ENCODE measurements at places on chromosomes 1 and 21.

- no peak for DNase-seq
Measured at GRCh38 chr1:156060937-156061636, at the start of gene RAB25. TSS of gene RAB25 (plus strand) at chr1:156061160. CDS start at chr1:156061401, 241 bp downstream.

GRCh38 chr1:184759651-184760050, 5.0 kb upstream of the EDEM3 start:
- no peak for DNase-seq

- peak; percentile 35 for DNase-seq
Measured at GRCh38 chr1:217907504-217907903, 276.4 kb downstream of the SPATA17 start.

DNA sequence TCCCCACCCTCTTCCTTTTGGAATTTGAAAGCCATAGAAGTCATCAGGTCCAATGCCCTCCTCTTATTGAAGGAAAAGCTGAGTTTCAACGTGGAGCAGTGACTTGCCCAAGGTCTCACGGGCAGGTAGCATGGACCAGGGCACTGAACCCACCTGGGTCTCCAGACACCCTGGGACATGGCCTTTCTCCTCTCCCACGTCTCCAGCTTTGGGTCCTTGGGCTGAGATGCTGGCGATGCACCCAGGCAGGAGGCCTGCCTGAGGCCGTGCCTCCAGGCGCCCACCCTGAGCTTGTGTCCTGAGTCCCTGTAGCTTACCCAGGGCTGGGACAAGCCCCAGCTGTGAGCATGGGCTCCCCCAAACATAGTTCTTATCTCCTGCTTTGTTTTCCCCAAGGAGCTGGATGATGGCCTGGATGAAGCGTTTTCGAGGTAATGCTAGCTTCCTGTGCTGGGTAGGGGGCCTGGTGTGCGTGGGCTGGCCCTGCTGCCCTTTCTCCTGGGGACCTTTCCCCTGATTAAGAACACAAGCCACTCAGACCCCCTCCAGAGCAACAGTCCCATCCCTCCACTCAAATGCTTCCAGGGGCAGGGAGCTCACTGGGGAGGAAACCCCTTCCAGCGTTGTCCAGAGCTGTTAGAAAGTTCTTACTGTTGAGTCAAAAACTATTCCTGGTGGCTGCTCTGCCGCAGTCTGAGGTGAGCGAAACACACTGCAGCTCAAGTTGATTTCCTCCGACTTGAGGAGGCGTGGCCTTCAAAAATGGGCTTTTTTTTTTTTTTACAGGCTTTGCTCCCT, 21.6 kb downstream of the LDLRAP1 start:
- DNase-seq: no peak

GRCh38 chr1:905071-905749, 18.5 kb upstream of the SAMD11 start:
- DNase-seq: no peak

- DNase-seq: no peak
Measured at GRCh38 chr1:238129677-238130076, 239.0 kb upstream of the ZP4 start.

DNA sequence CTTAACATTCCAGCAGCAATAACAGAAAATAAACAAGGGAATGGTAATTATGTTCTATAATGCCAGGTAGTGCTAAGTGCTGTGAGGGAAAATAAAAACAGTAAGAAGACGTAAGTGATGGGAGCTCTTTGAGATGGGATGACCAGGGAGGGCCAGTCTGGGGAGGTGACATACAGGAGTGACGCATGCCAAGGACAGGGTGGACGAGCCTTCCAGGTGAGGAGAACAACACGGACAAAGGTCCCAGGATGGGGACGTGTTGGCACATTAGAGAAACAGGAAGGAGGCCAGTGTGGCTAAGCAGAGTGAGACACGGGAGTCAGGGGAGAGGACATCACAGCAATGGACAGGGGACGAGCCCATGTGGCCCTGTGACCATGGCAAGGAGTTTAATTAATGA, 11.7 kb upstream of the LRRC52 start:
- no peak for DNase-seq

DNA sequence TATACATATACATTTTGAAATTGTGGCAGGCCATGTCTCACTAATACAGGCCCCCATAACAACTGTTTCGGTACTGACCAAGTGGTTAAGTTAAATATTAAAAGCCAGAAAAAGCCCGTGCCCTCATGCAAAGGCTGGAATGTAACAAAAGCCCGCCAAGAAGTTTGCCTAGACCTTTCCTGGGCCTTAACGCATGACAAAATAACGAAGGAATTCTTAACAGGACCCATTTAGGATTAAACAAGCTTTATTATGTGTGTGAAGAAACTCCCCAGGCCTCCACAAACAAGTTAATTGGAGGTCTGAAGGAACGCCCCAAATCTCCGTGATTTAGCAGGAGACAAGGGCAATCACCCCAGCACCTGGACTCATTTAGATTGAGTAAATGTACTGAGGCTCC, 42.4 kb downstream of the TNFSF4 start:
- no peak for DNase-seq

DNA sequence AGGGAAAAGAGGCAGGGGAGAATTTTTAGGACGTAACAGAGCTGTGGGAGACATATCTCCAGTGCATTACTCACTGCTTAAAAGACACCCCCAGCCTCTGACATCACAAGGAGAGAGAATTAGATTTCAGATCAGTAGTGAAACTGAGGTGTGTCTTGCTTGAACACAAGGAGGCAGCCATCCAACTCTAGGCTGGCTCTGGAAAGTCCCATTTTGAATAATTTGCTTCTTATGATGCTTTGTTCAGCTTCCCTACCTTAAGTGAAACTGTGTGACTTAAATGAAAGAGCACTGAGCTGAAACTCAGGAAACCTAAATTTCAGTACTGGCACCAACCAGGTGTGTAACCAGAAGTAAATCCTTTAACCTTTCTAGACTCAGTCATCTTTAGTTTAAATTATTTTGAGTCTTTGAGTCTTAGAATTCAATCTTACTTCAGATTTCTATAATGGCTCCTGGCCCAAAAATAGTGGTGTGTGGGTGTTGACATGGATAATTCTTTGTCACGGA, 251.6 kb upstream of the SGIP1 start:
- DNase-seq: no peak

- no peak for DNase-seq
Measured at GRCh38 chr1:28241638-28242241, 5.8 kb downstream of the ATP5IF1 start.

DNA sequence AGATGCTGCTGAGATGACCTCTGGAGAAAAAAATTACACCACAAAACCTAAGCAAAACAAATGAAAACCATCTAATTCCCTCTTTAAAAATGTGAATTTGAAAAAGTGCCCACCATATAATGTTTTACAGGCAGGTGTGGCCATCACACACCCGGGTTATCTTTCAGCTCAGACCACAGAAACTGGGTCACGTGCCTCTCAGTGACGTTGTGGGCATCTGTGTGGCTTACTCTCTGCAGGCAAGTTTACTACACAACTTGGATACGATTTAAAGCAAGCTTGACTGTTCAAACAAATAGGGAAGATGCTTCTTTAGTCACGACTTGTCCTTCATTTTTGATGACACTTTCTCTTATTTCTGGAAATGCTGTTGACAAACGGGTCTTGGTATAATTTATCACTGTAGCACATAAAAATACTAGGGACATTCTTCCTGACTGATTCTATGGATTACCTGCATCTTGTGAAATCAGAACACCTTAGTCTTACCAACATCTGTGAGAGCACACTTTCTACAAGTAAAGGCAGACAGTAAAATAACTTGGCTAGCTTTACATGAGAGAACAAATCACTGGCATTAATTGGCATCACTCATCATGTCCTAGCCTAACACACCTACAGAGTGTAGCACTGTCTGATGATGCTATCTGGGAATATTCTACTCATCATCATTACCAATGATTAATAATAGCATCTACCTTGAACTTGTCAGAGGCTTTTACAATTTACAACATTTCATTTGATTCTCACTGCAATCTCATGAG, 89.3 kb upstream of the EDEM3 start:
- no peak for DNase-seq

- DNase-seq: no peak
Measured at GRCh38 chr1:101276818-101277217, 40.0 kb downstream of the S1PR1 start.

- no peak for DNase-seq
Measured at GRCh38 chr1:159173320-159173719, 1.9 kb downstream of the CADM3 start.

- DNase-seq: peak; percentile 39
Measured at GRCh38 chr1:62746086-62746808, 37.7 kb upstream of the ATG4C start.

DNA sequence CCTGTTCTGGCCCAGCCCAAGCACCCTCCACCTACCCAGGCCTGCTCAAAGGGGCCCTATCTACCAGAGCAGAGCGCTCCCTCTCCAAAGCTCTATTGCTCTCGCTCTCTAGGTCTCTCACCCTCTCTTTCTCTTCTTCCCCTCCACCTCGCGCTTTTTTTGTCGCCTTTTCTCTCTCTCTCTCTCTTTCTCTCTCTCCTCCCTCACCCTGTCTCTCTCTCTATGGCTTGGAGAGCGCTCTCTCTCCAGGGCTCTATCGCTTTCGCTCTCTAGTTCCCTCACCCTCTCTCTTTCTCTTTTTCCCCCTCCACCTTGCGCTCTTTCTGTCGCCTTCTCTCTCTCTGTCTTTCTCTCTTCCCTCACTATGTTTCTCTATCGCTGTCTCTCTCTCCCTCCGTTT, 3.4 kb upstream of the ZNF678 start:
- DNase-seq: no peak

GRCh38 chr1:5717031-5717682, 275.1 kb downstream of the NPHP4 start:
- DNase-seq: no peak

DNA sequence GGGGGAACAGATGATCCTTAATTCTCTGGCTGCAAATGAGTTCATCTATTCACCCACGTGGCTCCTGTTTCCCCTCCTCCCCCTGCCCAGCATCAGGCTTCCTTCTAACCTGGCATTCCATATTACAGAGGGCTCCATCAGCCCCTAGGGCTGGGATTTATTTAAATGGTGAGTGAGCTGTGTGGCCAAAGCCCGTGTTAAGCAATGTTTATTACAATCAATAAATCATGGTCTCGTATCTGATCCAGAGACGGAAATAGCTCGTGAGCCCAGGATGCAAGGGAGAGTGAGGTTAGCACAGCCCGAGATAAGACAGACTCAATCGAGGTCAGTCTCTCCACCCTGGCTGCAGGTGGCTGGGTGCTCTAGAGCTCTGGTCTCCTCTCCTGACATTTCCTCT, 43.1 kb upstream of the IGSF21 start:
- DNase-seq: no peak

DNA sequence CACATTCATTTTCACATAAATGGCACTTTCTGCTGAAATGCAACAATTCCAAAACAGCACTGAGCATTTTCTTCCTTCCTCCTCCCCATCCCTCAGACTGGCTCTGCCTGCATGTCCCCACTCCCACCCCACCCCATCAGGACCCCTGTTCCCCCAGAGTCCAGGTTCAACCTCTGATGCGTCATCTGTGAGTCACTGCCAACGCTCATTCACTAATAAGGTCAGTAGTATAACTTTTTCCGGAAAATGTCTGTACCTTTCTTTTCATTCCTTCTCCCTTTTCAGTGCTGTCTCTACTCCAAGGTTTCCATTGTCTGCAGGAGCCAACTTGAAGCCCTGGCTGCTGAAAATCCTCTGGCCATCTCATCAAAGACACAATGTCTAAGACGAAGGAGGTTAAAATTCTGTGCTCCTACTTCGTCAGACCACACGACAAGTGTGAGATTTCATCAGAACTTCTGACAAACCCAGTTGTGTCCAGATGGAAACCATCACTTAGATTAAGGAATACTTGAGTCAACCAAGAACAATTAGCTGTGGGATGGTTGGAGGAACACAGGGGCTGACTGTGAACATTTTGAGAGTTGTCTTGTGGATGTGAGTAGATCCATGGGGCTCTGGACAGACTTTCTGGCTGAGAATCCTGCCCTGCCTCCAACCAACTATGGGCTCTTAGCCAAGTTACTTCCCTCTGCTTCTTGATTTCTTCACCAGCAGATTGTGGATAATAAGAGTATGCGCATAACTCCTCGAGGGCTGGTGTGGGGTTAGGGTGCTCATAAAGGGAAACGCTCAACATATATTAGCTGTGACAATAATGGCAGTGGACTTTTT, 35.6 kb upstream of the UTS2 start:
- peak; percentile 17 for DNase-seq

- no peak for DNase-seq
Measured at GRCh38 chr1:212270564-212270963, 14.6 kb upstream of the PPP2R5A start.
